ENCODE measurements at places on chromosomes 1 and 21. TPM values are rescaled to one million over a fixed set of nuclear protein-coding genes. Genes with fewer than 3 reads are reported as not detected.

GRCh38 chr1:161260376-161261260, 2.1 kb downstream of the PCP4L1 start:
- no peak for DNase-seq

The SERINC2 gene
- not detected for total RNA-seq

- DNase-seq, result peak; percentile 86
Observed at GRCh38 chr1:108897865-108898720, 21.3 kb downstream of the GPSM2 start.

DNA sequence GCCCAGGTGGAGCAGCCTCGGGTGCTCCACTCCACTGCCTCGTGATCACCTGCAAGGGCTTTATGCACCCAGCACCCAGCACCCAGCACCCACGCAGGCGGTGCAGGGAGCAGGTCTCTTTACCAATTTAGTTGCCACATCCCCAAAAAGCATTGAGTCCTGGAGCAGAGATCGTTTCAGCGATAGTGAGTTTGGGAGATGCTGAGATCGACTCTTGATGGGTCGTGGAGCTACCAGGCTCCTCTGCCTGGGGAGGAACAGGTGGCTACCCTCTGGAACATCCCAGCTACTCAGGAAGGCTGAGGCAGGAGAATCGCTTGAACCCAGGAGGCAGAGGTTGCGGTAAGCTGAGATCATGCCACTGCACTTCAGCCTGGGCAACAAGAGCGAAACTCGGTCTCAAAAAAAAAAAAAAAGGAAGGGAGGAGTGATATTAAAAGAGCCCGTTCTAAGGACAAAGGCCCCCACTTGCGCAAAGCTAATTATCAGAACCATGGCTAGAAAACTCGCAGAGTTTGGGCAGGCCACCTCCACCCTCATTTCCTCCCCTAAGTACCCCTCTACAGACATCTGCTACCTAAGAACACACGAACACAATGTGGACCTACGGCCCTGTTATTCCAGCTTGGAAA, 106.5 kb upstream of the SLC45A1 start:
- no peak for DNase-seq

GRCh38 chr1:44964396-44964795, 22.0 kb downstream of the EIF2B3 start:
- DNase-seq, result no peak

Data from fibroblast of the aortic adventitia (primary cell).